ENCODE measurements at places on chromosomes 5 and 9.

DNA sequence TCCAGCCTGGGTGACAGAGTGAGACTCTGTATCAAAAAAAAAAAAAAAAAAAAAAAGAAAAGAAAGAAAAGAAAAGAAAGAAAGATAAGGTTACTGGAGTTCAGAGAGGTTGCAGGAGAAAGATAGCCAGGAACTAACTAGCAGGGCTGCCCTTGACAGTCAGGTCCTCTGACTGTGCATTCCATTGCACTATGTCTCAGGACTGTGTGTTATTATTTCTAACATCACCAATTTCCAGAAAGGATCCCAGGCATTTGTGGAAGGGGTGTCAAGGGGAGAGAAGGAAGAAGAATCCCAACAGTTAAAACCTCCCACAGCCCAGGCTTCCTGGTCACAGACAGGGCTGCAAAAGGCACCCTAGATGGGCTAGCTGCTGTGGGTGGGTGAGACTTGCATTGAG is 25.1 kb downstream of the KLF4 start:
- DNase-seq, result no peak

DNA sequence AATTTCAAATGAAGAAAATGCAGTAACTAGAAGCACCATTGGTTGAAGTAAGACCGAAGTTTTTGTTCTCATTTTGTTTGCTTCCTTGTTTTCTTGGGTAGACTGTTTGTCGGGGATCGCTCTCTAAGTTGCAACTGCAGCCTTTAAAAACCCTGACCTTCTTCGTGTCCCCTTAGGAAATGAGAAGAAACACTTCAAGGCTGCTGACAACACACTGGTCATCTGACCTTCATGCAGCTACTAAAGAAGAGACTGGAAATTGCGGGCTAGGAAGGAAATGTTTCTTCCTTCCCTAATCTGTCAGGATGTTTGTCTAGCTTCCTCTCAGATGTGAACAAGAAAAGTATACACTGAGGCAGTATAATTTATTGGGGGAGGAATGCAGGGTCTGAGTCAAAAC is 50.7 kb upstream of the CHSY3 start:
- DNase-seq, result no peak

DNA sequence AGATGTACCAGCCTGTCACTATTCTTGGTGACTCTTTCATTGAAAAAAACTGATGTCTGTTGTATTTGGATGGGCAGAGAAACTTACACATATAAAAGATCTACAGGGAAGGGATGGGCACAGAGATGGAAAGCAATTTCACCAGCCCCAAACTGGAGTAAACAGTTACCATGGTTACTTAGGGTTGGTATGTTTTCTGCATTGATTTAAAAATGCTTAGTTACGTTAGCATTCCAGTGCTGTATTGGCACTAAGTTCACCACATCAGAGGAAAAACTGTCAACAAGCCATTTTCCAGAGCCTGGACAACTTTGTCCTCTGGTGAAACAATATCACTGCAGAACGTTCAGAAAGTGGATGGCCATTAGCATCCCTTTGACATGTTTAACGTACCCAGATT is 28.0 kb downstream of the MARCHF3 start:
- DNase-seq, result no peak

- DNase-seq, result no peak
These were observed 412.1 kb upstream of the CLINT1 start for GRCh38 chr5:158270996-158271554.

Measured in AG04449 (cell line).